Osteoblast (primary cell): ENCODE measurements at places on chromosomes 6 and 20. TPM values are rescaled to one million over a fixed set of nuclear protein-coding genes. Genes with fewer than 3 reads are reported as not detected.

BTBD9 gene
- total RNA-seq: 22.7 and 25.3 TPM in 2 replicates

PRICKLE4 gene
- total RNA-seq: 0.59 TPM in 1 of 2 replicates, not detected in the other

TREM1 gene
- 0.72 and 1.8 TPM in 2 replicates for total RNA-seq

PROKR2 gene
- not detected in 2 replicates for total RNA-seq

CCR6 gene
- total RNA-seq: not detected in 2 replicates

MLIP gene
- 0.29 and 0.36 TPM in 2 replicates for total RNA-seq

MAPK13 gene
- 4.3 and 6.8 TPM in 2 replicates for total RNA-seq

LAMP5 gene
- total RNA-seq: under 0.01 and 0.29 TPM in 2 replicates

NR2E1 gene
- not detected in 2 replicates for total RNA-seq

C6orf132 gene
- 2.9 TPM in 2 replicates for total RNA-seq

F13A1 gene
- under 0.01 TPM in 2 replicates for total RNA-seq

PAQR8 gene
- 3.5 and 3.6 TPM in 2 replicates for total RNA-seq

FOXC1 gene
- 39.4 and 41.0 TPM in 2 replicates for total RNA-seq

TGM2 gene
- 78.2 and 137 TPM in 2 replicates for total RNA-seq

LRRC73 gene
- 0.36 and 0.59 TPM in 2 replicates for total RNA-seq

CTCFL gene
- total RNA-seq: not detected in 2 replicates

CD109 gene
- 85.5 and 93.4 TPM in 2 replicates for total RNA-seq

REM1 gene
- 0.29 TPM in 1 of 2 replicates, not detected in the other for total RNA-seq

PSORS1C1 gene
- 1.2 and 2.2 TPM in 2 replicates for total RNA-seq

CCN6 gene
- total RNA-seq: 6.8 and 6.9 TPM in 2 replicates

HDGFL1 gene
- total RNA-seq: not detected in 2 replicates
